ENCODE measurements at places on chromosomes 1 and 21. TPM values are rescaled to one million over a fixed set of nuclear protein-coding genes. Genes with fewer than 3 reads are reported as not detected.

Gene F13B
- total RNA-seq: not detected

Gene IVL
- 71.5 TPM for total RNA-seq

Gene RXFP4
- total RNA-seq: not detected

Gene NOS1AP
- total RNA-seq: 2.1 TPM

Gene MROH9
- 0.10 TPM for total RNA-seq

Gene KRTAP10-6
- total RNA-seq: not detected

Gene SIM2
- total RNA-seq: not detected

Gene FNDC5
- 25.4 TPM for total RNA-seq

Gene PLPP3
- total RNA-seq: 124 TPM

Gene SERINC2
- 4.4 TPM for total RNA-seq

Gene FAM229A
- 1.2 TPM for total RNA-seq

Gene FCRL6
- 0.49 TPM for total RNA-seq

Gene OR2M3
- total RNA-seq: not detected

Gene PERM1
- total RNA-seq: 0.99 TPM

Gene ARHGEF16
- 5.4 TPM for total RNA-seq

Gene KCNA3
- total RNA-seq: 0.30 TPM

Data from skin of body (tissue), 3 donors.